ENCODE measurements at places on chromosomes 1 and 21. TPM values are rescaled to one million over a fixed set of nuclear protein-coding genes. Genes with fewer than 3 reads are reported as not detected.

Gene RAB3B
- total RNA-seq: 0.11 TPM

Gene RIPK4
- total RNA-seq: 0.18 TPM

Gene SIM2
- total RNA-seq: not detected

Gene NUF2
- 26.1 TPM for total RNA-seq

Gene NCAM2
- not detected for total RNA-seq
